Activated CD8-positive, alpha-beta memory T cell treated with anti-CD3 and anti-CD28 coated beads, Interleukin-2, amount 50 U/mL, for 4 hours (primary cell): ENCODE measurements at places on chromosomes 7 and 10.

DNA sequence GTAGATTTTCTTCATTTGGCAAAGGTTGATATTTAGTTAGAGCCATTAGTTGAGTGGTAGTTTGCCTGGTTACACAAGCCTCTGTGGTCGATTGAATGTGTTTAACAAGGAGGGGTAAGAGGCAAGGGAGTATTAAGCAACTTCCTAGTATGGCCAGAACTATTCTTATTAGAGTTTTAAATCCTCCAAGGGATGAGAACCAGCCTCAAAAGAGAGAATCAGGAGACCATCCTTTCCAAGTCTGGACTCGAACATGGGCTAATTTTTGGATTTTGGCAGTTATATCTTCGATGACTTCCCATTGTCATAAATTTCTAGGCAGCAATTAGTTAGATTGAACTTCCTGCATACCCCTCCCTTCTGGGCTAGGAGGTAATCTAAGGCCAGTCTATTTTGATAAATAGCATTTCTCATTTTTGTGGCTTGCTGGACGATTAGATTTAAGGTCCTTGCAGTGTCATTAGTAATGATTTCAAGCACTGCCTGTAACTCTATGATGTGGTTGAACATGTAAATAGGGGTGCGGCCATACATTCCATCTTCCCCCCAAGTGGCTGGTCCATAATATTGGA lies 219.5 kb upstream of the KCND2 start:
- DNase-seq, result no peak

DNA sequence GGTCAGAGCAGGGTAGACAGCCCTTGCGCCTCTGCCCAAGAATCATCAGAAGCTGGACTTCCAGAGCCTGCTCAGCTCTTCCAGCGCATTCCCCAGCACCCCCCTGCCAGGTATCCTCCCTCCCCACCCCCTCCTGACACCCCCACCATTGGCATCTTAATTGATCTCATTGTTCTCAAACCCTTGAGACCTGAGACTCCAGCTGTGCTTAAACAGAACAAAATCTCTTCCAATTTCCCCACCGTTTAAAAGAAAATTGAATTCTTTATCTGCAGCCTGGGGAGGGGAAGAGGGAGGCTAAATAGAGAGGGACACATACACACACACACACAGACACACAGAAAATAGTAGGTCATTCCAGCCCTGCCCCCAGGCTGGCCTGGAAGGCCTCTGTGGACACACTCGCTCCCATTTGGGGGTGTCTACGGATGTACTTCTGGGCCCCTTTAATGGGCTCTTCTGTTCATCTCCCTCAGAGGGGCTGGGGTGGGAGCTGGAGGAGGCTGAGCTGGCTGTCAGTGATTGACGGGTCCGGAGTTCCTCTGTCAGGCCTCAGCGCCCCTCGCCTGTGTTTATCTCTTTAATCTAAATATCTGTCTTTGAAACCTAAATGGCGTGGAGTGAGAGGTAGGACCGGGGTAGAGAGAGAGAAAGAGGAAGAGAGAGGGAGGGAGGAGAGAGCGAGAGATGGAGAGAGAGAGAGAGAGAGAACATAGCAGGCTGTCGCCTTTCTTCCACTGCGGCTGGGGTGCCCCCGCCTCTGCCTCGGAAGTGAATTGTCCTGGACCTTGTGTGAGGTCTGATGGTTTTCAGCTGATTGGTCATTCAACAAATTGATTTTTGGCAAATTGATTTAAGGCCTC lies 61.7 kb downstream of the C10orf105 start:
- DNase-seq, result no peak

DNA sequence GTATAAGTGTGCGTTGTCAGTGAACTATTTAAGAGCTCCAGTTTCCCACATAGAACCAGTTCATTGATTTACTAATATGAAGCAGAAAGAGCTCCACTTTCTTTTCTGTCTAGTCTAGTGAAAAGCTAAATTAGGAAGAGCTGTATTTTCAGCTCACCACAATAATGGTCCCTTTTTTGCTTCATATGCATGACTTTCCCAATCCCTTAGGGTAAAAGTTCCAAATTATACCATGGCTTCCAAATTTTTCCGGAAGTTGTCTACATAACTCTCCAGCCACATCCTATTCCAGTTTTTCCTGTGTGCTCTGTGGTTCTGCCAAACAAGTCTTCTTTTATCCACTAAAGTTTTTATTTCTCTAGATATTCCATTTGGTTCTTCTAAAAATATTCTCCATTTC lies 685.2 kb downstream of the REEP3 start:
- DNase-seq, result no peak

DNA sequence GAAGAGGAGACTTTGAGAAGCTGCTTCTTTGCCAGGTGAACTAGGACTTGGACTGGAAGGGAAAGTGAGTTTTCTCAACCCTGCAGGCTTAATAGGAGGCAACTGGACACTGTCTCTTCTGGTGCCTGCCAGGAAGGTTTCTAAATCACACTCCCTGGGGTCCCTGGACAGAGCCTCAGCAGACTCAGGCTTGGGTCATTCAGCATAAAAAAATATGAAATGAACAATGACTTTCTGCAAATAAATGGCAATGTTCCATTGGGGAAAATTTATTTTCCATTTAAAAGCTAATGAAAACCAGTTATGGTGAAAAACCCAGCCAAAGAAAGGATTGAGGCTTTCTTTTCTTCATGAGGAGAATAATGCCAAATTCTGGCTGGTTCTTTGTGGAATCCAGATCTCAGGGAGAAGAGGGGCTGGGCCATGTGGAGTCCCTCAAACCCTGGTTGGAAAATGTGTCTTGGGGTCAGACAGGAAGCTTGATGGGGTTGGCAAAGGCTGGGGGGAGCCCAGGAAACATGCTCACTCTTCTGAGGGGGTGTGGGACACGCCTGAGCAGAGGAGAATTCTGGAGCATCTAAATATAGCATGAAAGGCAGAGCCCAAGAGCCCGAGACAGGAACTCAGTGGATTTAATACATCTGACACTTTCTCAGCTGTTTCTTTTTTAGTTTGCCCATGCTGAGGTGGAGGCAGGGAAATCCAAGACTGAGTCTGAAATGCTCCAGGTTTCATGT lies 65.2 kb upstream of the EMX2 start:
- DNase-seq, result no peak

DNA sequence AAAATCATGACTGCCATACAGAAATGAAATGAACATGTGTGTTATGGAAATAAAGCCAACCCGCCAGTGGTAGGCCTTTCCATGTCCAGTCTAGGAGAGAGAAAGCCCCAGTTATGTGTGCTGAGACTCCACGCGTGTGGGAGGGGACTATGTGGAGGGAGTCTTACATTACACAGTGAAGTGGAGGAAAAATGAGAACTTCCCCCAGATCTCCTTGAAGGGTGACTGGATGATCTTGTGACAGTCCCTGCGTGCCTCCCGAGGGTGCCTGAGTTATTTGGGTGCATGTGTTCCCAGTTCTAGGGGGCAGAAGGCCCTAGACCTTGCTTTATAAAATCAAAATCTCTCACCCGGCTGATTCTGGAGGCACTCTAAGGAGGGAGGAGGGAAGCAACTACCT lies 24.2 kb downstream of the UPP1 start:
- DNase-seq, result no peak

GRCh38 chr7:157177333-157177982 lies 38.7 kb downstream of the UBE3C start:
- no peak for DNase-seq

DNA sequence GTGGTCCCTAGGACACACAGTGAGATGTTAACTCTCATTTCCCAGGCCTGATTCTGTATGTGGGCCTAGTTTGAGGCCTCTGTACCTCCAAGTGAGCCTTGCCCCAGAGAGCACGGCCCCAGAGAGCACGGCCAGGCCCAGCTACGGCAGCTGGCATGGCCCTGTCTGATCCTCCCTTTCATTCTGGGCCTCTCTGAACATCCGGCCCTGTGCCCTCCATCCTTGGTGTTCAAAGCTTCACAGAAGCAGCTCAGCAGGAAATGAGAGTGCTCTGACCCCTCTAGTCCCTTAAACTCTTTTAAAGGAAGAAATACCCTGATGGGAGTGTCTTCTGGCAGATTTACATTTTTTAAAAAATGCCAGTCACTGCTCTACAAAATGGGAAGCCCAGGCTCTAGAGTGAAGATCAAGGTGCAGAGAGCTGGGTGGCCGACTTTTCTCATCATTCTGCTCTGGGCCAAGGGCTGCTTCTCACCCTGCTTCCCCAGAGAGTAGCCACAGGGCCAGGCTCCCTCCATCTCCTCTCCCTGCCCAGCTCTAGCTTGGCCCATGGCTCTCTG lies 171.9 kb downstream of the RPS24 start:
- no peak for DNase-seq

DNA sequence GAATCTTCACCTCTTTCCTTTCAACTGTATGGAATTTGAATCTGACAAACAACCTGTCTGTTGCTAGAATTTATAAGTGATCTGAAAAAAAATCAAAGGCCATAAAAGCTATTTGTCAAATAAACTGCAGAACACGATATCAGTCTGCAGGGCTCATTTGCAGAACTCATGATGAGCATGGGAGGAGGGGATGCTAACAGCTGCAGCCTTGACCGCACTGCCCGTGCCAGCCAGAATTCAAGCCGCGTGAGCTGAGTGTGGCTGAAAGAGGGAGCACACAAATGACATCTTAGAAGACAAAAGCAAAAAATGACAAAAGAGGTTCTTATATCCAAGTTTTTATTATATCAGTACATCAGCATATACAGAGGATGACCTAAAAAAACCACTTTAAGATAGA lies 15.7 kb downstream of the LRRTM3 start:
- no peak for DNase-seq

- DNase-seq, result no peak
Observed at GRCh38 chr10:125161707-125162119, 1.4 kb upstream of the CTBP2 start.

DNA sequence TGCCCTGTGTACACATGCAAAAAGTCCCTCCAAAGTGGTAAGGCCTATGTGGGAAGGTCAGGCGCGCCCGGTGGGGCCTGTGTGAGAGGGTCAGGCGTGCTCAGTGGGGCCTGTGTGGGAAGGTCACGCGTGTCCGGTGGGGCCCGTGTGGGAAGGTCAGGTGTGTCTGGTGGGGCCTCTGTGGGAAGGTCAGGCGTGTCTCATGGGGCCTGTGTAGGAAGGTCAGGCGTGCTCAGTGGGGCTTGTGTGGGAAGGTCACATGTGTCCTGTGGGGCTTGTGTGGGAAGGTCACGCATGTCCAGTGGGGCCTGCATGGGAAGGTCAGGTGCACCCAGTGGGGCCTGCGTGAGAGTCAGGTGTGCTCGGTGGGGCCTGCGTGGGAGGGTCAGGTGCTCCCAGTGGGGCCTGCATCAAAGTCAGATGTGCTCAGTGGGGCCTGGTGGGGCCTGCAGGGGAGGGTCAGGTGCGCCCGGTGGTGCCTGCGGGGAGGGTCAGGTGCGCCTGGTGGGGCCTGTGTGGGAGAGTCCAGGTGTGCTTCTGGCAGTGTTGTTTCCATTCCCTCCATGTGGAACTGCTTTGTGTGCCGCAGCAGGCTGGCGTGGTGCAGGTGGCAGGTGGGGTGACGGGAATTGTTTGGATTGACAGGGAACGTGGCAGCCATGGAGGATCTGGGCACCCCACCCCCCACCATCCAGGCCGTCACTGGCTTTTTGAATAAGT lies 15.4 kb downstream of the LRRC27 start:
- no peak for DNase-seq

DNA sequence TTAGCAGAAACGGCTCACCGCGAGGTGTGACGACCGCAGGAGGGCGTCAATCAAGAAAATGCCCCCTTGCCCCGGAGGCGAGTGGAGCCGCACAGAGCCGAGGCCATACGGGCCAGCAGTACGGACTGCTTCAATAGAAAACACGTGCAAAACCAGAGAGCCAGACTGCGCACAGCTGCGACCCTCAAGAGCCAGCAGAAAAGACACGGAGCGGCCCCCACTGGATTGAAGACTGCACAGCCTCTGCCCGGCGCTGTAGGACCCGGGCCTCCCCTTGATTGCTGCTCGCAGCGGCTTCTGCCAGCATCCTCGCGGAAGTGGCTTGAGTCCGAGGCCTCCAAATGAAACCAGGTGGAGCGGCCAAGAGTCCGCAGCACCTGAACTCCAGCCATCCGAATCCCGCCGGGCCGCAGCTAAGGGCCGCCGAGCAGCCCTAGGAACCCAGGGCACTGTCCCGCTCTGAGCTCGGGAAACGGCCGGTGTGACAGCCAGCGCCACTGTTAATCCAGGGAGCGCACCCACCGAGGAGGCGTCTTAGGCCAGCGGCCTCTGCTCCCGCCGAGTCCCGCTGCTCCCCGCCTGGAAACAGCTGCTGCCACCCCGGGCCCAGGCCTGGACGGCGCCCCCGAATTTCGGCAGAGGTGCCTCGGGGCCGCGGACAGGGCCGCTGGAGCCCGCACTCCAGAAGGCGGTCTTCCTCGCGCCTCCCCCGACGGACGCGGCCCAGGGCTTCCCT lies 660 bp upstream of the HHEX start:
- DNase-seq, result no peak

DNA sequence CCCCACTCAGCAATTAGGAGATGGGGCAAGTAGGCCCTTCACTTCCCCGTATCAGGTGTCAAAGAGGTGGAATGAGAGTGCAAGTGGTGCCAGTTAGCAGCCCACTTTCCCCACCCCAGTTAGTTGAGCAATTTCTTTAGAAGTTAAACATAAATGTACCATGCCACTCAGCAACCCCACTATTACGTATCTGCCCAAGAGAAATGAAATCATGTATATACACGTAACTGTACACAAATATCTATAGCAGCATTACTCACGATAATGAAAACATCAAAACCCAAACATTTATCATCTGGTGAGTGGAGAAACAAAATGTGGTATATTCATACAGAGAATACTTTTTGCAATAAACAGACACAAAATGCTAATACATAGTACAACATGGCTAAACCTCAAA lies 50.4 kb downstream of the IMMP2L start:
- DNase-seq, result no peak
